ENCODE measurements at places on chromosomes 16 and 17. TPM values are rescaled to one million over a fixed set of nuclear protein-coding genes. Genes with fewer than 3 reads are reported as not detected.

TM4SF5 gene
- total RNA-seq, result not detected

CTRB2 gene
- total RNA-seq, result not detected

ZNF423 gene
- not detected for total RNA-seq

CYTH1 gene
- 14.0 TPM for total RNA-seq

SLC16A6 gene
- total RNA-seq, result not detected

WSCD1 gene
- 0.67 TPM for total RNA-seq

HSD17B1 gene
- 0.59 TPM for total RNA-seq

RHBDF2 gene
- total RNA-seq, result 22.8 TPM

NME2 gene
- 1,057 TPM for total RNA-seq

- peak; percentile 88 for DNase-seq
These were observed 23.7 kb upstream of the RCVRN start for GRCh38 chr17:9928601-9929333.

- no peak for DNase-seq
These were observed 46.9 kb upstream of the SIAH1 start for GRCh38 chr16:48432136-48432535.

DNA sequence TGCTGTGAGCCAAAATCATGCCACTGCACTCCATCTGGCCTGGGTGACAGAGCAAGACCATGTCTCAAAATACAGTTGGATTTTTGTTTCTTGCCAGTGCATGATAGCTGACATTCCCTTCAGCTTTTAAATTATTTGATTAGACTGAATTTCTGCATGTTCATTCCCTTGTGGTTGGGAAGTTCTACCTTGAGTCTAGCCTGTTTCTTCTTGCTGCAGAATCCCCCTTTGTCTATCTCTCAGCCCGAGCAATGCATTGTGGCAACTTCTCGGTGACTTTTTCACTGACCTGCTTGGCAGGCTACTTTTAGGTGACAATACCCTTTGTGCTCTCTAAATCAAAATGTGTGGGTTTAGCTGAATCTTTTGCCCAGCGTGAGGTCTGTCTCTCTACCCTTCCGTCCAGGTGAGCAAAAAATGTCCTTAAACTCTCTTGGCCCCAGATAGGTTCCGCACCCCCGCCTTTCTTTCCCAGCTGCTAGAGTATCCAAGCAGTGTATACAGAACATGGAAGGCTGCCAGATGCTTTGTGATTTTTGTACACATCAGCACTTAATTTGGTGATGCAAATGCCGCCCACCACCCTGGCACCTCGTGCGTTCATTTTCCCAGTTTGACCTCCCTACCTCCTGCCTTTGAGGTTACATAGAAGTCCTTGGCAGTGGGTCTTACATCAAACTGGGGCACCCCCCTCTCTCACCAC is 130.2 kb downstream of the ABCC6 start:
- no peak for DNase-seq

GRCh38 chr16:22962905-22963304 is 148.9 kb downstream of the HS3ST2 start:
- DNase-seq, result no peak

- no peak for DNase-seq
These were observed 263.9 kb downstream of the MAF start for GRCh38 chr16:79336437-79337229.

- DNase-seq, result peak; percentile 17
These were observed 702 bp downstream of the TENT4B start for GRCh38 chr16:50153596-50154419.

DNA sequence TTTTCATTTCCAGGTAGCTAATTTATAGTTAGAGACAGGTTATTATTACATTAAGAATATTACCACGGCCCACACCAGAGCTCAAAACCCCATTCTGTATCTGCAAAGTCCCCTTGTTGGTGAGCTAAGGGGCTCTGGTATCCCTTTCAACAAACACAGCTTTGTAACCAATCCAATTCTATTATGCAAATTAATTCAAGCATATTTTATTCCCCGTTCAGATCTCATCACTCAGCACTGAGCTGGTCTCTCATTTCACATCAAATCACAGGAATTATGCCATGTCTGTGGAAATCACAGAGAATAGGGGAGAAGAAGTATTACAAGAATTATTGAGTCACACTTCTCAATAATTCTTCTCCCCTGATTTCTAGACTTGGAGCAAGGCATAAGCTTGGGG is 111.7 kb downstream of the CDH11 start:
- no peak for DNase-seq

- no peak for DNase-seq
These were observed 90.4 kb downstream of the PARN start for GRCh38 chr16:14539631-14540030.

- DNase-seq, result no peak
These were observed 4.9 kb upstream of the ACTG1 start for GRCh38 chr17:81517339-81518112.

DNA sequence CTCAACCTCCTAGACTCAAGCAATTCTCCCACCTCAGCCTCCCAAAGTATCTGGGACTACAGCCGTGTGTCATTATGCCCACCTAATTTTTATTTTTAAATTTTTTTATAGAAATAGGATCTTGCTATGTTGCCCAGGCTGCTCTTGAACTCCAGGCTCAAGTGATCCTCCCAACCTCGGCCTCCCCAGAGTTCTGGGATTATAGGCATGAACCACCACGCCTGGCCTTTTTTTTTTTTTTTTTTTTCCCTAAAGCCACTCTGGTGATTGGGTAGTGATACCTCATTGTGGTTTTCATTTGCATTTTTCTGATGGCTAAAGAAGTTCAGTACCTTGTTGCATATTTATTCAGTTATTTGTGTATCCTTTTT is 1.2 kb upstream of the CDR2L start:
- DNase-seq, result no peak

- DNase-seq, result no peak
These were observed 6.2 kb downstream of the FUS start for GRCh38 chr16:31186176-31186575.

DNA sequence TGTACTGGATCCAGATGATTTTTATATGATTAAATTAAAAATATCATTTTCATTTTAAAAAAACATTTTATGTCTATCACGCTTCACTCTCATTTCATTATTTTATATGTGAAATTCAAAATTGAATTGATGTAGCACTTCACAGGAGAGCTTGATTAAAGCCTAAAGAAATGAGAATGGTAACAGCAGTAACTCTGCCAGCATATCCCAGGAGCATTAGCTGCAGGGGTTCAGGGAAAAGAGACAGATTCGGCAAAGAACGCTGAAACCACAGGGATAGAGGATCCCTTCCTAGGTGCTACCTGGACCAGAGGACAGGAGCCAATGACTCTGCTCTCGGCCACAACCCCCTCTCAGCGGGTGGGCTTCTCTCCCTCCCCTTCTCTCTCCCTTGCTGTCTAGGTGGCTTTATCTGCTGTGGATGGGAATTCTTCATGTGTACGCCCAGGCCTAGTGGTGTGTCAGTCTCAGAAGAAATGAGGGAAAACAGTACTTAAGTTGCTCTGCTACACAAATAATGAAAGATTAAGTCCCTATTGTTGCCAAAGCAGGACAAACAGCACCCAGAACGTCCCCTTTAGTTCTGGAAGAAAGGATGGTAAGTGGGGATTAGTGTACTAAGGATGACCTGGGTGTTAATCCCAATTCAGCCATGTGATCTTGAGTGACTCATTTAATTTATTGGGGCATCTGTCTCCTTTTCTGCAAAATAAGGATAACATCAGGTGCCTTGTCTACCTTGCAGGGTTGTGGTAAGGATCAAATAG is 123.3 kb downstream of the CDK5R1 start:
- DNase-seq, result no peak

GRCh38 chr16:4200000-4200780 is 41.7 kb downstream of the SRL start:
- DNase-seq, result peak; percentile 56

DNA sequence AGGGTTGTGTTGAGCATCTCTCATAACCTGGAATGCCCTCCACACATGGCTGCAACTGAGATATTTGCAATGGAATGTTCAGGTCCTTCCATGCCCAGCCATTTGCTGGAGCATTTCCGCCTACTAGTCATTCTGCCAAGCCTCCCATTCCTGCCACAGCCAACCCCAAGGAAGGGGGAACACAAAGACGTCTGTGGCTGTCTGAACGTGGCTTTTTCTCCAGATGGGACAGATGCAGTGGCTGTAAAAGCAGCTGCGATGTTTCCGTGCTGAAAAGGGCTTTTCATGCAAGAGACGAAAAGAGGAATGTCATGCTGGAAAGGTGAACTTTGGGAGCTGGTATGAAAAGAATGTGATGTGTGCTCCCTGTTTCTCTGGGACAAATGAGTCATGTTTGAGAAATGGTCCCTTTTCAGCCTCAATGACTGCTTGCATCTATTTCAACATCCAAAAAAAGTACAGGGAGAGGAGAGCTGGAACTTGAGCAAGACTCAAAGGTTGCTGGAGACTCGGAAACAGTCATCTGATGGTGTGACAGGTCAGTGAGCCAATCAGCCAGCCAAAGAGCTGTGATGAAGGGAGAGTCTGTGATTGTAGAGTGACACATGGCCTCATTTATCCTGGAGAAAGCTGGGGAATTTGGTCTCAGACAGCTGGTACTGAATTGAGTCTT is 208.9 kb downstream of the SHISA9 start:
- DNase-seq, result peak; percentile 84

Measured in HT1080 (cell line).